Suprapubic skin (tissue), 4 donors: ENCODE measurements at places on chromosomes 7 and 10. TPM values are rescaled to one million over a fixed set of nuclear protein-coding genes. Genes with fewer than 3 reads are reported as not detected.

GRCh38 chr10:112347709-112348671, 25.9 kb upstream of the ACSL5 start:
- H3K4me1 ChIP-seq: no peaks in the 10 kb centered on the region
- DNase-seq: no peak
- H3K36me3 ChIP-seq: no peaks in the 10 kb centered on the region
- no peaks in the 10 kb centered on the region for H3K27me3 ChIP-seq
- H3K27ac ChIP-seq: no peak overlapping the region
- no peak overlapping the region for H3K4me3 ChIP-seq

DNA sequence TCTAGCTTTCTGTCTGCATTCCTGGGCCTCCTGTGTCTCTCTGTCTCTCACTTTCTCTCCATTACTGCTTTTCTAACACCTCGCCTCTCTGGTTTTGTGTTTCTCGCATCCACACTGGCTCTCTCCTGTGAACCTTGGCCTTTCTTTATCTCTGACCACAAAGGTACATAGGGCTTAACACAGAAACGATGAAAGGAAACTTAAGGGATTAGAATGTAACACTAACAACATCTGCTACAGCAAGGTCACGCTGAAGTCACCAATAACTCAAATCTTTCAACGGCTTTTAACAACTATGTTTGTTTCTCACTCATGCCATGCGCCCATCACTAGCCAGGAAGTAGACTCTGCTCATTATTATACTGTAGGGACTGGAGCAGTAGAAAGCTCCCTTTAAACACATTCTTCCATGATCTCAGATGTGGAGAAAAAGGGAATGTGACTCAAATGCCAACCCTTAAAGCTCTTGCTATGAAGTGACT, 9.3 kb upstream of the OR6V1 start:
- H3K36me3 ChIP-seq: no peaks in the 10 kb centered on the region
- no peaks in the 10 kb centered on the region for H3K4me1 ChIP-seq
- DNase-seq: no peak
- H3K27me3 ChIP-seq: no peaks in the 10 kb centered on the region
- H3K27ac ChIP-seq: no peak overlapping the region

Gene VGF
- 0.38 TPM for total RNA-seq

GRCh38 chr10:103890688-103891087, 27.3 kb downstream of the STN1 start:
- no peak for DNase-seq
- peak overlapping the region; percentile 60 for H3K27ac ChIP-seq
- no peaks in the 10 kb centered on the region for H3K27me3 ChIP-seq
- peaks cover 66% of the 10 kb centered on the region for H3K4me1 ChIP-seq

DNA sequence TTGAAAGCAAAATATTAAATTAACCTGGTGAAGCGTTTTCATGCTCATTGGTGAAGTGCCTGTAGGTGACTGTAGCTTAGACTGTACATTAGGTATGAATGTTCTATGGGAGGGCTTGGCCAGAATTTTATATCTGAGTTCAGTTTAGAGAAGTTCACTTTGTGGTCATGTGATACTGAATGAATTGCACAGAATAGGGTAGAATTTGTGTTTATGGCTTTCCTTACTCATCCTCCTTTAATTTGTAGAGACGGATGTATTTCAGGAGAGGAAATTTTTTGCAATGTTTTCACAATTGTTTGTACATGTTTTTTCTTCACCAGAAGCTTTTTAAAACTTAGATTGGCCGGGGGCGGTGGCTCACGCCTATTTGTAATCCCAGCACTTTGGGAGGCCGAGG, 32.3 kb downstream of the REEP3 start:
- H3K27me3 ChIP-seq: no peaks in the 10 kb centered on the region
- H3K27ac ChIP-seq: peak overlapping the region; percentile 30
- no peak overlapping the region for H3K4me3 ChIP-seq
- DNase-seq: no peak
- H3K36me3 ChIP-seq: no peaks in the 10 kb centered on the region
- peaks cover 19% of the 10 kb centered on the region for H3K4me1 ChIP-seq
